ENCODE measurements at places on chromosomes 4 and X.

DNA sequence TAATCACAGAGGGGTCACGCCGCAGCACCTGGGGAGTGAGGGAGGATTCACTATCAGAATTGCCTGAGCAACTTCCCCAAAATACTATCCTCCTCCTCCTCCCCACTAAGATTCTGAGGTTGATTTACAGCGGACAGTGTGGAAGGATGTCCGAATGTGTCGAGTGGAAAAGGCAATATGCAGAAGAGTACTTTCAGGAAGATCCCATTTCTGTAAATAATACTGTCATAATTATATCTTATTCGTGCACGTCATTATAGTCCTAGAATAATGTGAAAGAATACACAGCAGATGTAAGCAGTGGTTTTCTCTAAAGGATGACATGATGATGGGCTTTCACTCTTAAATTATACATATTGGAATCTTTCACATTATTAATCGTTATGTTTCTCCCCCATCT, 149.8 kb upstream of the NOCT start:
- DNase-seq = no peak

DNA sequence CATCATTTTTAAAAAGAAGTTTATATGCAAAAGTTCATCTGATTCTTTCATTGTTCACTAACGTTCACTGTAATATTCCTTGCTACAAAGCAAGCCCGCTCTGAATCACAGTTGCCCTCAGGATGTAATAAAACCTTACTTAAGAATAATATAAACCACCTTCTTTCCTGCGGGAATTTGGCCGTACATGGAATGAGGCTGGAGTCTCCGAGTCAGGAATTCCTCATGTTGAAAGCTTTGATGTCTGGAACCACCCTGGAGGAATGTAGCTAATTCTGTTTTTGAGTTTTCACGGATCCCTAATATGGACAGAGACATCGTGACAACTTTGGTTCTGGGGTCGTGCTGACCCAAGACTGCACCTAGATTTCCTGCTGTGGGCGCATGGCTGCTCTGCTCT, 58.5 kb downstream of the CRLF2 start:
- DNase-seq = no peak

DNA sequence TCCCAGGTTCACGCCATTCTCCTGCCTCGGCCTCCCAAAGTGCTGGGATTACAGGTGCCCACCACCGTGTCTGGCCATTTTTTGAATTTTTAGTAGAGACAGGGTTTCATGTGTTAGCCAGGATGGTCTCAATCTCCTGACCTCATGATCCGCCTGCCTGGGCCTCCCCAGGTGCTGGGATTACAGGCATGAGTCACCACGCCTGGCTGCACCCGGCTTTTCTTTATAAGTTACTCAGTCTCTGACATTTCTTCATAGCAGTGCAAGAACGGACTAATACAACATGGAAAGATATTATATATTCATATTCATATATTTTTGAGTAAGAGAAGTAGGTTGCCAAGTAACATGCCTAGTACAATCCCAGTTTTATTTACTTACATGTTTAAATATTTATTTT, 22.9 kb downstream of the SHROOM3 start:
- no peak for DNase-seq

- DNase-seq = no peak
Measured at GRCh38 chr4:7024336-7024890, 18.8 kb upstream of the TADA2B start.

DNA sequence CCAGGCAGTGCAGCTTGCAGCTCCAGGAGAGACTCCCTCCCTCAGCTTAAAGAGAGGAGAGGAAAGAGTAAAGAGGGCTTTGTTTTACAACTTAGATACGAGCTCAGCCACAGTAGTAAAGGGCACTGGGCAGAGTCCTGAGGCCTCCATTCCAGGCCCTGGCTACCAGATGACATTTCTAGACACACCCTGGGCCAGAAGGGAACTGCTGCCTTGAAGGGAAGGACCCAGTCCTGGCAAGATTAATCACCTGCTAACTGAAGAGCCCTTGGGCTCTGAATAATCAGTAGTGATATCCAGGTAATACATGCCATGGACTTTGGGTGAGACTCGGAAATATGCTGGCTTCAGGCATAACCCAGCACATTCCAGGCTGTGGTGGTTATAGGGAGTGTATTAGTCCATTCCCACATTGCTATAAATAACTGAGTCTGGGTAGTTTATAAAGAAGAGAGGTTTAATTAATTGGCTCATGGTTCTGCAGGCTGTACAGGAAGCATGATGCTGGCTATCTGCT, 15.3 kb upstream of the SLC16A2 start:
- no peak for DNase-seq

GRCh38 chr4:76197031-76197743, 16.4 kb downstream of the SCARB2 start:
- DNase-seq = no peak

GRCh38 chr4:112523008-112523721, 7.2 kb upstream of the NEUROG2 start:
- peak; percentile 68 for DNase-seq

- peak; percentile 25 for DNase-seq
Measured at GRCh38 chr4:89836031-89836745, 773 bp downstream of the SNCA start.

DNA sequence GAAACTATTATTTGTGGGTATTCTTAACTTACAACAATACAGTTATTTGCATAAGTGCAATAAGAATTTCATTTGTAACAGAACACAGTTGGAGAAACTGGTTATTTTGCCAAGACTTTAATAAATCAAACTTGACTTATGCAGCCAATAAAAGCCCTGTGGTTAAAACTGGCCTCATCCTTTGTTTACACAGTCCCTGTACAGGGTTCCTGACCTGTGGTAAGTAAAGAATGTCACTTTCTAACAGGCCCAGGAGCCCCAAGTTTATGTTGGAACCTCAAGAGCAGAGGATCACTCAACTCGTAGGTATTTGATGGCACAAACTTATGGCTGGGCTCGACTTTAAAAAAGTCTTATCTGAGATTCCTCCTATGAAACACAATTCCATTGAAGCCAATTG, 88.6 kb upstream of the PTCHD1 start:
- DNase-seq = no peak

GRCh38 chr4:52250154-52250553, 199.1 kb downstream of the SPATA18 start:
- peak; percentile 76 for DNase-seq

GRCh38 chr4:26163425-26164362, 157.1 kb upstream of the RBPJ start:
- DNase-seq = no peak
